Astrocyte of the spinal cord (primary cell): ENCODE measurements at places on chromosomes 11 and 22.

DNA sequence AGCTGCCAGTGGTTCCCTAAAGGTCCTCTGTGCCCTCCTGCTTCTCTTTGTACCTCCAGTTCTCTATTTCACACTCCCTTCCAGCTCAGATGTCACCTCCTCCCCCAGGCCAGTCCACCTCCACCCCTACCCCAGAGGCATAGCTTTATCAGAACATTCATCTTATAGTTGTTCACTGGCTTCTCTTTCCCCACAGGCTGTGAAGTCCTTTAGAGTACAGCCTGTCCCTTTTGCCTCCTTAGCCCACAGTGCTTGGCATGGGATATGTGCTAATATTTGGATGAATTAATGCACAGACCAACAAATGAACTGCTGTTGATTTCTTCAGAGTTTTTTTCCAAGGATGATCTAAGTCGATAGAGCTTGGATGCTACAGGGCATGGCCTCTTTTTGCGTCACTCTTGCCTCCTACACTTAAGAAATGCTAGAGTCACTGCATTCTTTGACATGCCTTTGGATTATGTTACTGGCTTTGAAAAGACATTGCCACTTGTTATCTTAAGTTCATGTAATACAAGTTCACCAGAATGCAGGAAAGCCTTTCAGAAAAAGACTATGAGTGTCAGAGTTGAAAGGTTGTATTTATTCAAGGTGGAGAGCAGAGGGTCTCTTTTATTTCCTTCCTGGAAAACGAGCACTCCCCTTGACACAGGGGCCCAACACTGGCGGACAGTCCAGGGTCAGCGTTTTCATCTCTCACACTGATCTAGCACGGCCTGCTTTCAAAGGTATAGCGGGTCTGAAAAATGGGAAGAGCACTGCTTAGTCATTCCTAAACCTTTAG is 75.7 kb downstream of the PISD start:
- DNase-seq: peak; percentile 40

DNA sequence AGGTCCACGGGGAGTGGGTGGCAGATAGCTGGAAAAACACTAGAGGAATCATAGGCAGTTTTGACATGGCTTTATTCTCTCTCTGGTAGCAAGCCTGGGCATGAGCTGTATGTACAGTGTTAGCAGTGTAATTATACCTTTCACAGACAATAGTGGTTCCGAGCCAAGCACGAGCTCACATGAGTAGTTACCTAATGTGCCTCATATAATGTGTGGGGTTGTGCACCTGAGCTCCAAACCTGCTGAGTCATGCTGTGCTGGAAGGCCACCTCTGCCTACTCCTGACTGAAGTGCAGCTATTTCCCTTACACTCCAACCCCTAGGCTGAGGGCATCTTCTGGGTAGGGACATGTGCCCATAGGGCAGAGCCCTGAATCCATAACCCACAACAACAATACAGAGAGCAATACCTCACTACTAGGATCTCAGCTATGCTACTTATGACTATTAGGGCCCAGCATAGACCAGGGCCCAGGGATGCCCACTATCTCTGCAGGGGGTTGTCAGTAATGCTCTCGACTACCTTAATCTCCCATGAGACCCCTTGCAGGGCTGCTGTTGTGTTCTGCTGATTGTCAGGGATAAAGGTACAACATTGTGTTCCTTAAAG is 432.1 kb downstream of the DYNC2H1 start:
- DNase-seq: no peak

- no peak for DNase-seq
These were observed 30.5 kb downstream of the ALG12 start for GRCh38 chr22:49887702-49888101.

DNA sequence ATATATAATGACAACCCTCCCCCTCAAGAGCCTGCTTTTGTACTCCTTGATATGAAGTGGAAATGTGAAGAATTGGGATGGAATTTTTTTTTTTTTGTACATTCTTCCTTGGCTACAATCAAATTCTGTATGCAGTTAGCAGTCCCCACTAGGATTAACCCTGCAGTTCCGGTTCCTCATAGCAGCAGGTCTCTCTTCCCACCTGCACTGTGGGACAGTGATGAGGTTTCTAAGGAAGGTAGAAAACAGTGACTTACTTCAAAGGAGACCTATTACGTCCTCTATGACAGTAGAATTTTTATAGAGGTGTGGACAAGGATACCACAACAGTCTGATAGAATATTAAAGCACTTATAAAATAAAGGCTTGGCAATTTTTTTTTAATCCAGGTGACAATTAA is 46.3 kb upstream of the ALKBH3 start:
- no peak for DNase-seq

DNA sequence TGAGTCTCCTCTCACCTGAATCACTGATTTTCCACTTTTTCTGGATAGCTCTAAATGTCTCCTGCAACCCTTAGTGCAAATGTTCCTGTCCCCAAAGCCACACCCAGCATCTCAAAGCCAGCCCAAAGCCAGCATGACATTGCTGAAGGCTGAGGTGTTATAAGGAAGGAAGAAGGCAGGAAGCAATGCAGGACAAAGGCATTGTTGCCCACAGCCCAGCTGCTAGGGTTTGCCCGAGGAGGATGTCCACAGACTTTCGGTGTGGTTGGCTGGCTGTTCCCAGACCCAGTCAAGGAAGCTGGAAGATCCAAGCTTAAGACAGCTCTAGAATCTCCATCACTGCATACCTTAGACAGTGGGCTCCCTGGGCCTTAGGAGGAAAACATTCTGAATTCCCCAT is 23.5 kb downstream of the CHST1 start:
- no peak for DNase-seq

GRCh38 chr11:41377709-41378394 is 81.6 kb downstream of the LRRC4C start:
- no peak for DNase-seq

DNA sequence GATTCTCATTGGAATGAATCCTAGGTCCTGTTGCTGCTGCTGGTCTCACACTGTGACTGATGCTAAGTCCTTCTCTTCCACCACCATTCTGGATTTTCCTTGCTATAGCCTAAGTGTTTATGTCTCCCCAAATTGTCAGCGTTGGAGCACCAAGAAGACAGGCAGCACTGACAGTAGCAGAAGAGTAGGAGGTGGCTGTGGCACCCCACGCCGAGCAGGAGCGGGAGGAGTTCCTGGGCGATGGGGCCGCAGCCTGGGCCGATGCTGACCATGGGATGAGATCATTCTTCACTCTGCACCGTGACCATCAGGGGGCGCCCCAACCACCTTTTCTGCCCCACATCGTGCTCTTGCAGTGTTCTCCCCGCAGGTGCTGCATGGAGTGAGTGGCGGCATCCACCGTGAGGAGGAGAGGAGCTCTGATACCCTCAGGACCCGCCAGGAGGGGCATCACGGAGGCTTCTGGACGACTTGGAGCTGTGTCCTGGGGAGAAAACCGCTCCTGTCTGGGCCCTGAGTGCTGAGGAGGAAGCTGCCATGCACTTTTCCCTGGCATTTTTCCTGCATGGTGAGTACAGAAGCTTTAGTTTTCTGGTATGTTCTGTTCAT is 57.0 kb downstream of the LRRC74B start:
- peak; percentile 55 for DNase-seq

- DNase-seq: no peak
These were observed 29.0 kb downstream of the WNT11 start for GRCh38 chr11:76177250-76177686.

DNA sequence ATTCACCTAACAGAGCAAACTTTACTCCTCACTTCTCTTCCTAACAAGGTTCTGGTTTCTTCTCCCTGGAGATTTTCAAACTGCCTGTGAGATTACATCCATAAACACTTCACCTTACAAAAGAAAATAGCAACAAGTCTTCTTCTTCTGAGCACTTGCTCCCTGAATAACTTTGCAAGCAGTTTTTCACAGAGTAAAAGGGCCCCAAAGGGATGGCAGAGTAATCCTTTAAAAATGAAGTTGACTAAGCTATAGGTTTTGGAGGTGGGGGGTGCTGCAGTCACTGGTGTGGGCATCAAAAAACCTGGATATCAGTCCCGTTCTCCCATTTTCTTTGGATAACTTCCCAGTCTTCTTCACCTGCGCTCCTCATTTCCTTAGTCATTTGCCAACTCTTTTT is 484.9 kb downstream of the MIAT start:
- DNase-seq: no peak

- DNase-seq: no peak
These were observed 10.3 kb downstream of the FXYD2 start for GRCh38 chr11:117814204-117814765.
